MCF 10A (cell line): ENCODE measurements at places on chromosomes 16 and 17. TPM values are rescaled to one million over a fixed set of nuclear protein-coding genes. Genes with fewer than 3 reads are reported as not detected.

ARL5C gene
- total RNA-seq = not detected in 2 replicates

ZNF652 gene
- 18.8 and 19.6 TPM in 2 replicates for total RNA-seq

SSTR5 gene
- total RNA-seq = not detected in 2 replicates

MT4 gene
- not detected in 2 replicates for total RNA-seq

CCDC154 gene
- 0.28 and 1.2 TPM in 2 replicates for total RNA-seq

GJD3 gene
- not detected in 2 replicates for total RNA-seq

ADAM11 gene
- 0.16 and 0.56 TPM in 2 replicates for total RNA-seq

HAS3 gene
- total RNA-seq = 0.72 and 2.8 TPM in 2 replicates

BIRC5 gene
- total RNA-seq = 24.6 and 45.6 TPM in 2 replicates

BCO1 gene
- total RNA-seq = not detected in 2 replicates

MYCBPAP gene
- 0.19 TPM in 1 of 2 replicates, not detected in the other for total RNA-seq

MYH10 gene
- 43.0 and 43.4 TPM in 2 replicates for total RNA-seq

KIF2B gene
- not detected in 2 replicates for total RNA-seq

HAP1 gene
- 0.37 and 0.49 TPM in 2 replicates for total RNA-seq

PIMREG gene
- total RNA-seq = 11.0 and 21.7 TPM in 2 replicates

TEX19 gene
- total RNA-seq = not detected in 2 replicates

PPY gene
- not detected in 2 replicates for total RNA-seq

GOSR1 gene
- 57.6 and 69.4 TPM in 2 replicates for total RNA-seq
